ENCODE measurements at places on chromosomes 1 and 21.

DNA sequence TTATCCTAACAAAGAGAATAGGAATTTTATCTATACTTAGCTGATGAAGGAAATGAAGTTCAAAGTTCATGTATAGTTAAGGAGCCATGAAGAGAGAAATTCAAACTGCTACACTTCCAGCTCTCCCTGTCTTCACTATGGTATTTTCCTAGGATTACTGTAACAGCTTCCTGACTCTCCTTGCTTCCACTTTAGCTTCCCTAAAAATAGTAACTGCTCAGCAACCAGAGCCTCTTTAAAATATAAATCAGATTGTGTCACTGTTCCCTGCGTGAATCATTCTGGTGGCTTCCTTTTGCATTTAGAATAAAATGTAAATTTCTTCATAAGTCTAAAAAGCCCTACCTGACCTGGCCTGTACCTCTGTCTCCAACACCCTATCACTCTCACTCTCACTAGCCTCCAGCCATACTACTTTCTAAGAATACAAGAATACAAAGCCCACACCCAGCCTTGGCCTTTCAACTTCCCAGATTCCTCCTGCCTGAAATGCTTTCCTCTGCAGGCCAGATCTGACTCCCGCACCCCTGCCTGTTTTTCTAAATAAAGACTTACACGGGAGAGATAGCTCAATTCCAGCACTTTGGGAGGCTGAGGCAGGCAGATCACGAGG, 30.5 kb downstream of the OR10J1 start:
- DNase-seq = no peak

DNA sequence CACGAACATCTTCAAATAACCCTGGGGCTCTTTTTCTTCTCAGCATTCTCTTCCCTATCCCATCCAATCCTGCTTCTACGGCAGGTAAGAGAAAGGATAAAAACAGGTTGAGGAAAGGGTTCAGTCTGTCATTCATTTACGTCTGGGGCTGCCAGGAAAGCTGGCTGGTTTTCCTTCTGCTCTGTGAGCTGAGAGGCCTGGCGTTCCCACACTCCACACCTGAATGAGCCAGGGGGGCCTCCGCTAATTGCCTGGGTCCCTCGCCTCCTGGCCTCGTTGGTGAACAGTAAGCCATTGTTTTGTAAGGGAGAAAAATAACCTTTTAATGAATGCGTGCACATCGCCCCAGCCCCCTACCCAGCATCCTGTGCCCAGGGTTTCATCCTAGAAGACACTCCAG, 70.8 kb upstream of the SIM2 start:
- no peak for DNase-seq

- DNase-seq = no peak
Observed at GRCh38 chr1:53073868-53074311, 11.9 kb downstream of the PODN start.

DNA sequence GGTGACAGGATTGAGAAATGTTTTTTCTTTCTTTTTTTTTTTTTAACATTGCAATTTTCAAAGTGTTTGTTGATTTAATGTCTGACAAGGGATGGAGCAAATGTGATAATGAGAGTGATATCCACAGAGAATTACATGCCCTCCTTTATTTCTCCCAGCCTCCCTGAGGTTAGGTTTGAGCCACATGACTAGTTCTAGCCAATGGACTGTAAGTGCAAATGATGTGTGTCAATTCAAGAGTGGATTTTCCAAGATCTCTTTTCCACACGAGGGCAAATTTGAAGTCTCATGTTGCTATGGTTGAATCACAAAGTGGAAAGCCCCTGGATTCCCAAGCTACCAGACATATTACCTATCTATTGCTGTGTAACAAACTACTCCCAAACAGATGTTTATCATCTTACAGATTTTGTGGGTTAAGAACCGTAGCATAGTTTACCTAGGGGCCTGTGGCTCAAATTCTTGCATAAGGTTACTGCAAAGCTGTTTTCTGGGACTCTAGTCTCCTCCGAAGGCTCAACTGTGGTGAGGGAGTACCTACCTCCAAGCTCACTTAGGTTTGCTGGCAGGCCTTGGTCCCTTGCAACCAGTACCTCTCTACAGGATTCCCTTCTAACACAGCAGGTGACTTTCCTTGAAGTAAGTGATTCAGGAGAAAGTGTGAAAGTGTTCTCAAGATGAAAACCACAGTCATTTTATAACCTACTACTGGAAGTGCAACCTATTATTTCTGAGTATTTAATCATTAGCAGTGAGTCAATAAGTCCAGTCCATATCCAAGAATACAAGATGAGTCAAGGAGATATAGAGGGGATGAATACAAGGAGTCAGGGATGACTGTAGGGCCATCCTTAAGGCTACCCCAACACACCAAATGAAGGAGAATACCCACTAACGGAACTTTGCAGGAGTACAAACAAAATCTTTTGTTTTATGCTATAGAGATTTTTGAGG, 533.6 kb downstream of the PTPRC start:
- DNase-seq = no peak

DNA sequence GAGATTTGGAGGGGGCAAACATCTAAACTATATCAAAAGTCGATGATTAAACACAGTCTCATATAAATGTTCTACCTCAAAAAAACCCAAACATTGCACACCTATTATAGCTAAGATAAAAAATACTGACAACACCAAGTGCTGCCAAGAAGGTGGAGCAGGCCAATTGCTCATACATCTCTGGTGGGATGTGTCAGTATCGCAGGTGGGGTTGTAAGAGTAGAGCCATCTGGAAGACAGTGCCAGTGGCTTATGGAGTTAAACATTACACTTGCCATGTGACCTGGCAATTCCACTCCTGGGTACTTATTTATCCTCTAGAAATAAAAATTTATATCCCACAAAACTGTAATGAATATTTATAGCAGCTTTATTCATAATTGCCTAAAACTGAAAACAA, 213.4 kb downstream of the DISC1 start:
- no peak for DNase-seq

- DNase-seq = peak; percentile 28
Observed at GRCh38 chr1:28580722-28581530, 11.1 kb upstream of the RAB42 start.

DNA sequence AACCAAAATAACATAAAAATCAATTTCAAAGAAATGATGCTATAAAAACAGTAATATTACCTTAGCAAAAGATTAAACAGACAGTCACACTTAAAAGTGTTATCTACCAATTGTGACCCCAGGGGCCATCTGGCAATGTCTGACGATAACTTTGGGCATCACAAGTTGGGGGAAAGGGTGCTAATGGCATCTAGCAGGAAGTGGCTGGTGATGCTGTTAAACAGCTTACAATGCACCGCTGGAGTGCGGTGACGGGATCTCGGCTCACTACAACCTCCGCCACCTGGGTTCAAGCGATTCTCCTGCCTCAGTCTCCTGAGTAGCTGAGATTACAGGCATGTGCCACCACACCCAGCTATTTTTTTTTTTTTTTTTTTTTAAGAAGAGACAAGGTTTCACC, 27.6 kb downstream of the NUP133 start:
- DNase-seq = no peak

GRCh38 chr21:17780539-17780938, 38.6 kb downstream of the C21orf91 start:
- no peak for DNase-seq

- DNase-seq = no peak
Observed at GRCh38 chr1:233390842-233391737, 63.6 kb downstream of the MAP3K21 start.

- DNase-seq = no peak
Observed at GRCh38 chr1:178472531-178472930, 24.2 kb downstream of the CLEC20A start.

- no peak for DNase-seq
Observed at GRCh38 chr1:9825093-9826074, 1.6 kb upstream of the CLSTN1 start.

DNA sequence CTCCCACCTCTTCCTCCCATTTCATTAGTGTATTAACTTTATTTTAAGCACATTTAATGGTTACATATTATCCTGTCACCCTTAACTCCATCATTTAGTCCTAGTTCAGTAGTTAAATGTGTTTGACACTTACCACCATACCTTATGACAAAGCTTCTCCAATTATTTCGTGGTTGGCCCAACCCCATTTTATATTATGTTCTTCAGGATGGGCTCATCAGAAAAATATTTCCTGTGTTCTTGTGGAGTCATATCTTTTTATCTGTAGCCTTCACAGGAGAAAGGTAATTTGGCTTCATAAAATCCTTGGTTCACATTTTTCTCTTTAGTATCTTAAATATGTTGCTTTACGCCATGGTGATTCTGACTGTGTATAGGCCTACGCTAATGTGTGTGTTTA, 142.3 kb upstream of the COL6A1 start:
- no peak for DNase-seq

- DNase-seq = no peak
Observed at GRCh38 chr1:183165456-183165855, 20.6 kb upstream of the LAMC2 start.

DNA sequence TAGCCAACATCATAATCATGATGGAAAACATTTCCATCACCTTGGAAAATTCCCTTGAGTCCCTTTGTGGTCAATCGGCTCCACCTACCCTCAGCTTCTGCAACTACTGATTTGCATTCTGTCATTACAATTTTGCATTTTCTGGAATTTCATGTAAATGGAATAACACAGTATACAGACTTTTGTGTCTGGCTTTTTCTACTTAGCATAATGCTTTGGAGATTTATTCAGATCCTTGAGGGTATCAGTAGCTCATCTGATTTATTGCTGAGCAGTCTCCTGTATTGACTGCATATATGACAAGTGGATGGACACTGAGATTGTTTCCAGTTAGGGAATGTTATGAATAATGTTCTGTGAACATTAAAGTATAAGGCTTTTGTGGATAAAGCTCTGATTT, 358.3 kb downstream of the USP25 start:
- DNase-seq = no peak

DNA sequence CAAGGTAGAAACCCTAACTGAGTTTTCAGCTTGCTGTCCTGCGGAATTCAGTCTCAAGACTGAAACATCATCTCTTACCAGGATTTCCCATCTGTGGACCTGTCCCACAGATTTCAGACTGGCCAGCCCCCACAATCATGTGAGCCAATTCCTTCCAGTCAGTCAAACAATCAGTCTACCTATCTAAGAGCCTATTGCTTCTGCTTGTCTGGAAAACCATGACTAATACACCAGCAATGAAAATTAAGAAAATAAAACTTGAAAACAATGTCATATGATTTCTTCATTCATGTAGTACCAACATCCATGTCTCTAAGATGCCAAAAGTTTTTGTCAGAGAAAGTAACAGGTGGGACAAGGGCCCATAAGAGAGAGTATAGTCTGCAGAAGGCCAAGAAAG, 57.6 kb upstream of the CRB1 start:
- no peak for DNase-seq

GRCh38 chr1:247487057-247487456, 29.2 kb upstream of the OR2B11 start:
- DNase-seq = no peak

- DNase-seq = no peak
Observed at GRCh38 chr1:12565966-12566352, 52.1 kb downstream of the DHRS3 start.

GRCh38 chr1:156836041-156836654, 19.5 kb upstream of the SH2D2A start:
- DNase-seq = no peak

DNA sequence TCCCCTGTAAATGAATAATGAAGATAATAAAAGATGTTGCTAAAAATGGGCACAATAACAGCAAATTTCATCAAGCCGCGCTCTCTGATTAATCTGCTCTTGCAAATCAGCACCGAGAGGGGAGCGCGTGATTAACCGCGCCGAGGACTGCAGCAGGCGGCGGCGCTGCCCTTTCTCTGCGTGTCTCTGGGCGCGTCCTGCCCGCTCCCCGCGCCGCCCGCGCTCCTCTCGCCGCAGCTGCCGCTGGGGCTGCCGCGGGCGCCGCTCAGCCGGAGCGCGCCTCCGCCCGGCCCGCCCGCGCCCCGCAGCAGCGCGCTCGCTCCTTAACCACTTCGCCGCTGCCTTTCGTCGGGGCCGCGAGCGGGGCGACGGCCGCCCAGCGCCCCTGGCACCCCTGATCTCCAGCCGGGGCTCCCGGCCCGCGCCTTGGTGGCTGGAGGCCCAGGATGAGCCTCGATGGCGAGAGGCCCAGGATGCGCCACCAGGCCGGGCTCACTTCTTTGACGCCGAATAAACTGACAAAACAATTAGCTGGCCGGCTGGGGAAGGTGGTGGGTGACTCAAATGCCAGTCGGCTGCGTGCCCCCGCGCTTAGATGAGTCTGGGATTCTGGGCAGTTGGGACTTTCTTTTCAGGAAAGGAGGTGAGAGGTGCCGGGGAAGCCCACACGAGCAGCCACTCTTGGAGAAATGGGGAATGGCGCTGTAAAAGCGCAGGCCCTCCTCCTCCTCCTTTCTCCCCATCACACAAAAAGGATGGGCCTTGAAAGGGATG, 221.4 kb upstream of the PKN2 start:
- DNase-seq = no peak

GRCh38 chr21:45830221-45830640, 151.3 kb upstream of the COL6A1 start:
- no peak for DNase-seq

GRCh38 chr1:225962440-225962975, 21.5 kb upstream of the LEFTY2 start:
- peak; percentile 43 for DNase-seq

DNA sequence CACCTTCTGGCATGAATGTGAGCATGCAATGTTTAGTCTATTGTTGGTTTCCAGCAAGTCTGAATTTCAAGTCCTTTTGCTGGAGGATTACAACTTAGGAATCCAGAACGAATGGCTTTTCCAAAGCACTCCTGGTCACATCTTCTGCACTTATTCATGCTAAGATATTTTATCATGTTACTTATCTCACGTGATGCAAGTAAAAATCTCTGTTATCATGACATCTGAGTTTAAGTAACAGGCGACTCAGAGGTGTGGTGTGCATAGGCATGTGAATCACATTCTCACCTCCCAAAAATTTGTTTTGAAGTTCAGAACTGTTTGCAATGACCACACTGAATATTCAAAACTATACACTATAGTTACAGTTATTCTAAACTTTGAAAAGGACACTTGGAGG, 204.8 kb upstream of the FGGY start:
- no peak for DNase-seq

GRCh38 chr1:41152622-41153044, 89.5 kb downstream of the SCMH1 start:
- DNase-seq = no peak

GRCh38 chr1:202656057-202656456, 54.2 kb downstream of the SYT2 start:
- DNase-seq = no peak

DNA sequence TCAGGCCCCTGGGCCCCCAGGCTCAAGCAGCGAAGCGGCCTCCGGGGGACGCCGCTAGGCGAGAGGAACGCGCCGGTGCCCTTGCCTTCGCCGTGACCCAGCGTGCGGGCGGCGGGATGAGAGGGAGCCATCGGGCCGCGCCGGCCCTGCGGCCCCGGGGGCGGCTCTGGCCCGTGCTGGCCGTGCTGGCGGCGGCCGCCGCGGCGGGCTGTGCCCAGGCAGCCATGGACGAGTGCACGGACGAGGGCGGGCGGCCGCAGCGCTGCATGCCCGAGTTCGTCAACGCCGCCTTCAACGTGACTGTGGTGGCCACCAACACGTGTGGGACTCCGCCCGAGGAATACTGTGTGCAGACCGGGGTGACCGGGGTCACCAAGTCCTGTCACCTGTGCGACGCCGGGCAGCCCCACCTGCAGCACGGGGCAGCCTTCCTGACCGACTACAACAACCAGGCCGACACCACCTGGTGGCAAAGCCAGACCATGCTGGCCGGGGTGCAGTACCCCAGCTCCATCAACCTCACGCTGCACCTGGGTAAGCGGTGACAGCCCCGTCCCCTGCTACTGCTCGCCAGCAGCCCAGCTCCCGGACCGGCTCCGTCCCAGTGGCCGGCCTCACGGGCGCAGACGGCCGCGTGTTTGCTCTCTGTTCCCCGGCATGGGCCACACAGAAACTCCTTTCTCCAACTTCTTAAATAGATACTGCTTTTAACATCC, 539 bp downstream of the LAMC1 start:
- peak; percentile 1 for DNase-seq
